GDM1 (cell line): ENCODE measurements at places on chromosomes 1 and 21.
A peak's percentile ranks its signal among the peaks of the same experiment; 100 is the strongest.

DNA sequence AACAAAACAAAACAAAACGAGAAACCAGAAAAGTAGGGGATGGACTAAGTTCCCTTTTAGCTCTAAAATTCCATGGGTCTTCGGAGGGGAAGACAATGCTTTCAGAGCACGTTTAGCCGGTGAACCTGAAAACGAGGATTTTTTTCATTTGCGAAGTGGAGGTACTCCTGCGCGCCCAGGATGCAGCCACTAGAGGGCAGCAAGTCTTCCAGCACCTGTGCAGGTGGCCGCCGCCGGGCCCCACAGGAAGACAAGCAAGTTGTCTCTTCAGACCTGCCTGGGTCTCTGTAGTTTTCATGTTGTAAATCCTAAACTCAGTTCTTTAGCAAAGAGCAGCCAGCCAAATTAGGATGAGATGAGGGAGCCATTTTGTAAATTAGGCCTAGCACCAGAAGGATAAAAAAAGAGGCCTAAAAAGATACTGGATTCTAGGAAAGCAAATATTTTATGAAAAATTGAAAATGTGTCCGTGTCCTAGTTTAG lies 17.7 kb upstream of the SNX27 start:
- DNase-seq = peak; percentile 45

GRCh38 chr1:6823793-6824192 lies 38.5 kb downstream of the CAMTA1 start:
- DNase-seq = no peak

- DNase-seq = no peak
Observed at GRCh38 chr1:150065184-150065871, 2.2 kb upstream of the VPS45 start.

GRCh38 chr1:20615946-20616846 lies 17.1 kb upstream of the PINK1 start:
- DNase-seq = no peak

DNA sequence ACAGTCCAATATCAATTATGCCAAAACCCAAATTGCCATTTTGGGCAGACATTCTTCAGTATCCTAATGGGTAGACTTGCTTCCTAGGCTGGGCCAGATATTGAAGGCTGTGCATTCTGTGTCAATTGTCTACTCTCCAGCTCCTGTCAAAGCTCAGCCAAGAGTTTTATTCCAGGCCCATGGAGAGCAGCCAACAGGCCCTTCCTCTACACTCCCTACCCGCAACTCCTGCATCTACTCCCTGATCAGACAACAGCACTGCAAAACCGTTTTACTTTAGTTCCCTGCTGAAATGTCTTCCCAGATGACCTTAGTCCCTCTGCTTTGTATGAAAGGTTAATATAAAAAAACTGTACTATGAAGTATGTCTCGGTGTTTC lies 6.6 kb upstream of the ADORA3 start:
- no peak for DNase-seq

GRCh38 chr1:201463071-201463552 lies 5.9 kb downstream of the PHLDA3 start:
- no peak for DNase-seq

GRCh38 chr1:93698329-93699048 lies 16.9 kb upstream of the BCAR3 start:
- DNase-seq = no peak

GRCh38 chr1:44553127-44553758 lies 121.0 kb downstream of the TMEM53 start:
- no peak for DNase-seq

GRCh38 chr1:115116512-115116911 lies 27.2 kb upstream of the TSPAN2 start:
- DNase-seq = no peak

- no peak for DNase-seq
Observed at GRCh38 chr1:57530206-57530910, 106.5 kb upstream of the DAB1 start.

- DNase-seq = no peak
Observed at GRCh38 chr1:178411756-178412399, 84.9 kb downstream of the CLEC20A start.

GRCh38 chr1:228004331-228004855 lies 2.4 kb upstream of the WNT3A start:
- no peak for DNase-seq

DNA sequence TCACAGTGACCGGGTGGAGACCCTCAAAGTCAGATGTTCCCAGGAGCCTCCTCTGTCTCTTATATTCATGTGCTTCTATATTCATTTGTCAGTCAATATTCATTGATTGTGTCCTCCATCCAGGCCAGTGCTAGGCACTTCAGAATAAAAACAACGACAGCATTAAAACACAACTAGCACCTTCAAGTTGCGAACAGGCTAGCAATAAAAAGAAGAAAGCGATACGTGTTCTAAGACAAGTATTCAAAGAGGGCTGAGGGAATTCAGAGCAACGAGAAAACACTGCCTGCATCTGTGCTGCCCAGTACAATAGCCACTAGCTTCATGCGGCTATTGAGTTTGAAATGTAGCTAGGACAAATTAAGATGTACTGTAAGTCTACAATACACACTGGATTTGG lies 138.0 kb downstream of the PLXNA2 start:
- no peak for DNase-seq

DNA sequence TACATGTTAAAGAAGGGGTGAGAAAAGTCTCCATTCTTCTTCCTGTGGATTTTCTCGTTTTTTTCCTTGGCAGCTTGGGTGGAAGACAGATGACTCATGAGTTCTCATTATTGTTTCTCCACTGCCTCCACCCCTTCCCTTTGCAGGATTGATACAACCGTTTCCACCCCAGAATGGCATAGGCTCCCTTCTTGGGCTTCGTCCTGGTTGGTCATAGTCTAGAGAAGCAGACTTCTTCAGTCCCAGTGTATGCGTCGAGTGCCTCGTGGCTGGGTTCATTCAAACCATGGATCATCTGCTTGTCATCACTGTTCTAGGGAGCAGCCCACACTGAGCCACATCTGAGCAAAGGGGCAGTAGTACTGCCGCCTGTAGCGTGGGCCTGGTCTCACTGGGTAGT lies 13.7 kb downstream of the PTGFRN start:
- no peak for DNase-seq

DNA sequence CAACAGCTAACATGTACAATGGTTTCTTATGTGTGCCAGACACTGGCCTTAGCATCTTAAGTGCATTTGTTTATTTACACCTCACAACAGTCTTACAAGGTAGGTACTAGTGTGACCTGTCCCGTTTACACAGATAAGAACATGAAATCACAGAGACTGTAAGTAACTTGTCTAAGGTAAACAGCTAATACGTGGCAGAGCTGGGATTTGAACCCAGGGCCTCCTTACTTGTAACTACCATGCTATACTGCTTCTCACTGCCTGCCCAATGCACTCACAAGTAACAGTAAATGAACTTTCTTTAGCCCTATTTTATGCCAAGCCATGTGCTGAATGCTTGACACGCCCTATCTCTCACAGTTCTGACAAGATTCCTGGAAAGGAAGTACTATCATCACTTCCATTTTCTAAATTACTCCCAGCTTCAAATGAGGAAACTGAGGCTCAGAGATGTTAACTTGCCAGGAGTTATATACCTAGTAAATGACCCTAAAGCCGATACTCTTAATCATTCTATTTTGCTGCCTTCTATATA lies 25.7 kb upstream of the ROR1 start:
- DNase-seq = no peak

GRCh38 chr1:7008975-7009740 lies 223.9 kb downstream of the CAMTA1 start:
- DNase-seq = no peak

GRCh38 chr1:29749024-29749945 lies 513.0 kb downstream of the PTPRU start:
- DNase-seq = no peak

GRCh38 chr1:199226163-199226562 lies 587.3 kb downstream of the PTPRC start:
- no peak for DNase-seq

DNA sequence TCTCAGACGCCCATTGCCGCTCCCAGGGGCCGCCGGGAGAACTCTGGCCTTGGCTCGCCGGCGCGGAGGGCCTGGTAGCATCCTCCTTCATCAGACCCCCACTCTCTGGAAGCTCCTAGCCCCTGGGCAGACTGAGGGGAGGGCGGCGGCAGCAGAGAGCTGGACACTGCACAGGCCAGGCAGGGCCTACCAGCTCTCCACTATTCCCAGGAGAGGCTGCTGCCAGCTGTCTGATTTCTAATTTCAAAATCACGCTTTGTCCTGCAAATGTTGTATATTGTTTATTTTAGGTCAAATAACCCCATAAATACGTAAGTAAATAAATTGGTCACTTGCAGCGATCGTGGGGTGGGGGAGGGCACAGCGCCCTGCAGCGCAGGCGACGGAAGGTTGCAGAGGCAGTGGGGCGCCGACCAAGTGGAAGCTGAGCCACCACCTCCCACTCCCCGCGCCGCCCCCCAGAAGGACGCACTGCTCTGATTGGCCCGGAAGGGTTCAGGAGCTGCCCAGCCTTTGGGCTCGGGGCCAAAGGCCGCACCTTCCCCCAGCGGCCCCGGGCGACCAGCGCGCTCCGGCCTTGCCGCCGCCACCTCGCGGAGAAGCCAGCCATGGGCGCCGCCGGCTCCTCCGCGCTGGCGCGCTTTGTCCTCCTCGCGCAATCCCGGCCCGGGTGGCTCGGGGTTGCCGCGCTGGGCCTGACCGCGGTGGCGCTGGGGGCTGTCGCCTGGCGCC lies at the start of gene MTARC1:
MTARC1 (plus strand) TSS at position 577 of the 732 bp plus-strand sequence; CDS start at position 609, 32 bp downstream.
- no peak for DNase-seq
